Renal pelvis (tissue), 12 donors: ENCODE measurements at places on chromosomes 6 and 20. TPM values are rescaled to one million over a fixed set of nuclear protein-coding genes. Genes with fewer than 3 reads are reported as not detected.

DNA sequence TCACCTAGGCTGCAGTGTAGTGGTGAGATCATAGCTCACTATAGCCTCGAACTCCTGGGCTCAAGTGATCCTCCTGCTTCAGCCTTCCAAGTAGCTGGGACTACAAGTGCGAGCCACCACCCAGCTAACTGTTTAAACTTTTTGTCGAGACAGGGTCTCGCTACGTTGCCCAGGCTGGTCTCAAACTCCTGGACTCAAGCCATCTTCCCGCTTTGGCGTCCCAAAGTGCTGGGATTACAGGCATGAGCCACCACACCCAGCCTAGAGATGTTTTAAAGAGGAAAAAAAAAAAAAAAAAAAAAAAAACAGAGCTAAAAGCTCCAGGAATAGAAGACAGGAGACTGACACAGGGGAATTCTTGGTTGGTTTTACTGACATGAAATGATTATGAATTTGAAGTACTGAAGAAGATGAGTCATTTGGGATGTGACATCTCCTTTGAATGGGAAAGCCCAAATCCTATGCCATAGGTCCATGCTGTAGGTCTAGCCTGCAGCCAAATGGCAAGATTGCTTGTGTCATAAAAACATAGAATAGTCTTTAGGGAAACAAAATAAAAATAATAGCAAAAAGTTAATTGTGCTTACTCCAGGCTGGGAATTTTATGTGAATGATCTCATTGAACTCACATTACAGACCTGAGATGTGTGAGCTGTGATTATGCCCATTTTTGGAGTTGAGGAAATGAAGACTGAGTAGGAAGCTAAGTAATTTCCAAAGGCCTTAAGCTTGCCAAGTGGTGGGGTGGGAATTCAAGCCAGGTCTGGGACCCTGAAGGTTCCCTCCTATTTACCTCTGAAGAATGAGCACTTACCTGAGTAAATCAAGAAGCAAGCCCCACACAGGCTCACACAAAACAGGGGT lies 24.3 kb upstream of the NHSL1 start:
- DNase-seq = no peak

- DNase-seq = no peak
Measured at GRCh38 chr6:72711731-72712130, 89.9 kb downstream of the KCNQ5 start.

DNA sequence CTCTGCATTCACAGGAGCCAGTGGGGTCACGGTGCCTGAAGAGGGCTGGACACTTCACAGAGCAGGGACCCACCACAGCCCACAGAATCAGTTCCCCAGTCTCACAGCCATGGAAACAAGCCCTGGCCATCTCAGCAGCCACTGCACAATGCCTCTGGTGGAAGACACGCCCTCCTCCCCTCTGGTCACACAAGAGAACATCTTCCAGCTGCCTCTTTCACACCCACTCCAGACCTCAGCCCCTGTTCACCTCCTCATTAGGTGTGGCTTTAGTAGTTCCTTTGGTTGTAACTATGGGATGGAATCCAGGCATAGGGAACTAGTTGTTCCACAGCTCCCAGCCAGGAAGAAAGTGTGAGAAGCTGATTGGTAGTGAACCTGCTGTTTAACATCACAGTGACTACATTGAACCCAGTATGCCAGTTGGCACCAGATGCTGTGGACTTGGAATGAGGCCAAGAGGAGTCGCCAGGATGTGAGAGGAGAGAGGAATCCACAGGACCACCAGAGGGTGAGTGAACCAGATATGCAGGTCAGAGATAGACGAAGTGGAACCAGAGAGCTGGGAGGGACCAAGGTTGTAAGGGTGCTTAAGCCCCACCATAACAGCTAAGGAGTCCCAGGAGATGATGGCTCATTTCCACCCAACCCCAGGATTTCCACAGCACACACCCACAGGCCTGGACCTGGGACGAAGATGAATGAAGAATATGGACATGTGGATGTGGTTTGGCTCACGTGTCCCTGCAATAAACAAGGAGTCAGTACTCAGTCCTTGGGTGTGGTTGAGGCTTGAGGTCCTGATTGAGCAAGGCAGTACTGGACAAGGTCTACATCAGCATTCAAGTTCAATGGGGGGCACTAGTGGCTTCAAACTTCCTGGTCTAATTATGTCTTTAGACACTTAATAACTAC lies 8.8 kb upstream of the BTN3A3 start:
- DNase-seq = no peak

- DNase-seq = no peak
Measured at GRCh38 chr20:24651171-24651975, 181.9 kb downstream of the SYNDIG1 start.

GRCh38 chr6:34875292-34876213 lies 12.3 kb downstream of the TAF11 start:
- DNase-seq = no peak

DNA sequence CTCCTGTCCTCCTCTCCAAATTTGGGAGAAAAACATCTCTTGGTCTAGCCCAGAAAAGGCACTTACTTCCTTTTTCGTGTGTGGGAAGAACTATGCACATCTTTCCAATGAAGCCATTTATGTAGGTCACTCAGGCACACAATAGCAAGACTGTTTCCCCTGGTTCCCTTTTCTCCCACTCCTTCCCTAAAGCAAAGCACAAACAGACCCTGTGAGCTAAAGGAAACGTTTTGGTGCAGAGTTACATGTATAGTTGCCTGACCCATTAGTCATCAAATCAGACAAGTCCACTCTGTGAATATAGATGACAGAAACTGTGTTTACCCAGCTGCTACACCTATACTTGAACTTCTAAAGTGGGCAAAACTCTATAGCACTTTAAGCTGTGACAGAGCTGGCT lies 474.6 kb downstream of the COL12A1 start:
- no peak for DNase-seq

The RIPOR2 gene
- polyA plus RNA-seq = 5.8 TPM

The GSTA3 gene
- polyA plus RNA-seq = 0.27 TPM

- no peak for DNase-seq
Measured at GRCh38 chr20:52425701-52426100, 234.1 kb upstream of the ZFP64 start.

The CCDC170 gene
- polyA plus RNA-seq = 3.2 TPM

The MAS1 gene
- 0.04 TPM for polyA plus RNA-seq

The SLC52A3 gene
- polyA plus RNA-seq = 5.9 TPM
